ENCODE measurements at places on chromosomes 5 and 9.

DNA sequence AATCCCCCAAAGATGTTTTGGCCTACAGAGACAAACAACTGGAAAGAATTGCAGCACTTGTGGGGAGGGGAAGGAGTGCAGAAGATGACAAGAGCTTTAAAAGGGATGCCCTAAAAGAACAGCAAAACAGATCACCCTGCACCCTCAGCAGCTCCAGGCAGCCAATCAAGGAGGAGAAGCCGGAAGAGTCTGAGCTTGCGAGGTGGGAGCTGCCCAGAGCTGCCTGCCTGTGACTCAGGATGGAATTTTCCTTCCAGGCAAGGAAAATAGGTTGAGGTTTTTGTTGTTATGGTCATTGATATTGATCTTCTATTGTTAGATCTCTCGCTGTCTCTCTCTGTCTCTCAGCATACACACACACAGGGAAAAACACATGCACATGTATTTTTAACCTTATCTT is 70.3 kb upstream of the MAP1B start:
- DNase-seq, result peak; percentile 11

DNA sequence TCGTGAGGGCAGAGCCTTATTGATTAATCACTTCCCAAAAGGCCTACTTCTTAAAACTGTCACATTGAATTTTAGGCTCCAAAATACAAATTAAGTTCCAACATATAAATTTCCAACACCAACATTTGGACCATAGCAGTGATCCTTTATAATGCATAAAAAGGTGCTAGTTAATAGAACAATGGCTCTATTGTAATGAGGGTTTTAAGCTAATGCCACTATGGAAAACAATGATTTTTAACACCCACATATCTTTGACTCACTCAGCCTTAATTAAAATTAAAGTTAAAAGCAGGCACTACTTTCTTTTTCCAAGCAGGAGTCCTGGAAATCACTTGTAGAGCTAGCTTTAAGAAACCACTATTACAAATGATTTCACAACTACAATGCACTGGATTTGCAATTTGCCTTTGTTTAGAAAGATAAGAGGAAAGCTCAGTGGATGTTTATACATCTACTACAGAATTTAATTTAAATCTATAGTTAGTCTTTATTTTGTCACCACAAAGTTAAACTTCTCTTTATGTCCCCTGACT is 41.8 kb downstream of the DPYSL3 start:
- DNase-seq, result peak; percentile 58

GRCh38 chr9:2621722-2622460 is at the start of gene VLDLR:
Gene VLDLR (plus strand): TSS chr9:2621787. CDS start chr9:2622190, 403 bp downstream.
- DNase-seq, result peak; percentile 34

DNA sequence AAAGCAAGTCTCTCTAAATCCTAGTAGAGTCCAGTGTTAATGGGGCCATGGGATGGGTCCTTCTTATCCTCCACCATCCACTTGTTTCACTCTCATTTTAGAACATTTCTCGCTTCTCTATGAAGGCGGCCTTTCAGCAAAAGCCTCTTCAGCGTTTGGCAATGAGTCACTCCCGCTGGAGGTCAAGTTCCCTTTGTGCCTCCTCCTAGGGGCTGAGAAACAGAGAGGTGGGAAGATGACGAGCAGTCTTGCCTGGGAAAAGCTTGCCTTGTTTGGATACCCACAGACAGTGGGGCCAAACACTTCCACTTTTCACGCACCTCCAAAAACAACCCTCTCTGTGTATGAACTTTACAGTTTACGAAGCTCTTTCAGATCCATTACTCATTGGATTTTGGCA is 168.8 kb downstream of the GABBR2 start:
- DNase-seq, result no peak

- no peak for DNase-seq
Measured at GRCh38 chr9:114899461-114899860, 30.9 kb downstream of the TNFSF8 start.

- DNase-seq, result no peak
Measured at GRCh38 chr9:9598723-9599122, 1014.1 kb downstream of the PTPRD start.

DNA sequence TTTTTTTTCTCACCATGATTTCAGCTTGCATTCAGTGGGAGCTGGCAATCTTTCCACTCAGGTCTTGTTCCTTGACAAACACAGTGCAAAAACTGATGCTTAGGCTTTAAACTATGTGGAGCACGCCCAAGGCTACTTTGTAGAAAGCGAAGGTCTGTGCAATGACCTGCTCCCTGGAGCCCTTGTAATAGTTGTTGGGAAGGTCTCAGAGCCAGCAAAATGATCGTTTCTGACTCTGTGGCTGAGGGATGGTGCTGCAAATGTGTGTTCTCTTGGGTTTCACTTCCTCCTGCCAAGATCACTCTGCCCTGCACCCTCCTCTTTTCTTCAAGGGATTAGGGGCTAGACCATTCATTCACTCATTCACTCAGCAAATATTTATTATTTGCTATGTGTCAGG is 249.7 kb upstream of the MAP3K1 start:
- no peak for DNase-seq

DNA sequence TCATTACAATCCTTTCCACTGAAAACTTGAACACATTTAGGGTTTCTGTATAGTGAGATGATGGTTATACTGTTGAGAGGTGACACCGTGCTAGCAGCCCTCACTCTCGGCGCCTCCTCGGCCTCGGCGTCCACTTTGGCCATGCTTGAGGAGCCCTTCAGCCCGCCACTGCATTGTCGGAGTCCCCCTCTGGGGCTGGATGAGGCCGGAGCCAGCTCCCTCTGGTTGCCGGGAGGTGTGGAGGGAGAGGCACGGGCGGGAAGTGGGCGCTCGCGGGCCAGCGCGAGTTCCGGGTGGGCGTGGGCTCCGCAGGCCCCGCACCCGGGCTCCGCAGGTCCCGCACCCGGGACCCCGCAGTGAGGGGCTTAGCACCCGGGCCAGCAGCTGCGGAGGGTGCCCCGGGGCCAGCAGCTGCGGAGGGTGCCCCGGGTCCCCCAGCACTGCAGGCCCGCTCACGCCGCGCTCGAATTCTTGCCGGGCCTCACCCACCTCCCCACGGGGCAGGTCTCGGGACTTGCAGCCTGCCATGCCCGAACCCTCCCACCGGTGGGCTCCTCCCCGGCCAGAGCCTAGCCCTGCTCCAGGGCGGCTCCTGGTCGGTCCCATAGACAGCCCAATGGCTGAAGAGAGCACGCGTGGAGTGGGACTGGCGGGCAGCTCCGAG is 145.9 kb upstream of the ZNF608 start:
- no peak for DNase-seq

- DNase-seq, result no peak
Measured at GRCh38 chr9:136054146-136054545, 40.9 kb downstream of the NACC2 start.
